ENCODE measurements at places on chromosomes 4 and X.

DNA sequence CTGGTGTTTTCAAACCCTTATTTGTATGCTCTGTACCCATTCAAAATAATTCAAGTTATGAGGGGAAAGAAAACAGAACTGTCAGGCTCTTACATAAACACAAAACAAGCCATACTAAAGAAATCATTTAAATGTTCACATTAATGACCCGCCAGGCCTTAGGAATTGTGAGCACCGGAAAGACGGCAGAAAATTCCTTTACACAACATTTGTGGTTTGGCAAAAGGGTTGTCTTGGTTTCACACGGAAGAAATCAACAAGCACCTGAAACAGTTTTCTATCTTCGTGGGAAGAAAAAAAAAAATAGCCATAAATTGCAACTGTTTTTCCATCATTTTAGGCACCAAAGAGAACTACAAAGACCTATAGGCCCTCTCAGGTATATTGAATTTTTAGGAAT is 188.5 kb upstream of the FTHL17 start:
- no peak for ATAC-seq

DNA sequence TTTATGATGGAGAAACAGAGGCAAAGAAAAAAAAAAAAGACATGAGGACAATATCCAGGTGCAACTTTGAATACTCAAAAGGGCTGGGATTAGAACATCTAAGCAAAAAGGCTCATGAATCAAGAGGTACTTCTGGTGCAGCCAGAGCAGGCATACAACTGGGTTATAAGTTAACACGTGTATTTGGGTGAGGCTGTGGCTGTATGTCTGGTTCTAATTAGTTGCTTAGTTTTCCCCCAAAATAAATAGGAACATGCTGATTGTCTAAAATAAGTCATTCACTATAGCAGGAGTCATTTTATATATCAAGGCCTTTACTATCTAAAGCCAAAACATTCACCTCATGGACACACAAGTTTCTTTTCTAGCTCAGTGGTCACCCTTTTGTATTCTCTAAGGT is 20.2 kb downstream of the NHS start:
- ATAC-seq = no peak

GRCh38 chr4:56215141-56215783 is 172.0 kb downstream of the AASDH start:
- ATAC-seq = peak; percentile 60

GRCh38 chr4:1300466-1301455 is 11.1 kb downstream of the MAEA start:
- no peak for ATAC-seq

- no peak for ATAC-seq
These were observed 7.0 kb downstream of the CD38 start for GRCh38 chr4:15784959-15785634.

- ATAC-seq = no peak
These were observed 61.1 kb upstream of the DCTD start for GRCh38 chr4:182978152-182978827.

DNA sequence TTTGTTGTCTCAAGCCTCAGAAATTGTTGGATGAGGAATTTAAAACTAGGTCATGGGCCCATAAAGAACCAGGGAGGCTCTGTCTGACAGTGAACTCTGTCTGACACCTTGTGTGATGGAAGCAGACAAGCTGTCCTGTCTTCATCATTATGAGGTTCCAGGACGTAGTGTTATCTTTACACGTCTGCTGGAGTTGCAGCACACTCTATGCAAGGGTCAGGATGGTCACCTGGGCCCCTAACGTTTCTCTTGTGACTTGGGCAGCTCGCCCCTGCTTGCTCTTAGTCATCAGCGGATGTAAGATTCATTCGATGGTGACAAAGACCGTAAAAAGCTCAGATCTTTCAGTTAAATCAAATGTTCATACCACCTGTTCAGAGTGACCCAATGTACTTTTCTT is 92.0 kb upstream of the ADGRG2 start:
- ATAC-seq = no peak

DNA sequence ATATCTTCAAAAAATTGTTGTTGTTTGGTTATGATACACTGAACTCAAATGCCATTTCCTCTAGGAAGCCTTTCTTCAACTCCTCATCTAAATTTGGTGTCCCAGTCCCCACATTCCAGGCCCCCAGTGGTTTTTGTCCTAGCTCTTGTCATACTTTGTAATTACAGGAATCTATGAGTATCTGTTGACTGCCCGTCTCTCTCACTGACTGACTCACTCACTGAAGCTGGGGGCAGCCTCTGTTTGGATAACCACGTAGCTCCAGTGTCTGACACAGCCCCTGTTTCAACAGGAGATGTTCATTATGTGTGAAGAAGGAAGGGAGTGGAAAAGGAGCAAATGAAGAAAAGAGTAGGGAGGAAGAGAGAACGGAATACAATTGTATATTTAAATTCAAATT is 284.1 kb upstream of the TENM3 start:
- ATAC-seq = peak; percentile 70

GRCh38 chr4:142974328-142974727 is 128.2 kb upstream of the INPP4B start:
- ATAC-seq = peak; percentile 16

GRCh38 chrX:13396924-13397323 is 77.1 kb upstream of the ATXN3L start:
- no peak for ATAC-seq

DNA sequence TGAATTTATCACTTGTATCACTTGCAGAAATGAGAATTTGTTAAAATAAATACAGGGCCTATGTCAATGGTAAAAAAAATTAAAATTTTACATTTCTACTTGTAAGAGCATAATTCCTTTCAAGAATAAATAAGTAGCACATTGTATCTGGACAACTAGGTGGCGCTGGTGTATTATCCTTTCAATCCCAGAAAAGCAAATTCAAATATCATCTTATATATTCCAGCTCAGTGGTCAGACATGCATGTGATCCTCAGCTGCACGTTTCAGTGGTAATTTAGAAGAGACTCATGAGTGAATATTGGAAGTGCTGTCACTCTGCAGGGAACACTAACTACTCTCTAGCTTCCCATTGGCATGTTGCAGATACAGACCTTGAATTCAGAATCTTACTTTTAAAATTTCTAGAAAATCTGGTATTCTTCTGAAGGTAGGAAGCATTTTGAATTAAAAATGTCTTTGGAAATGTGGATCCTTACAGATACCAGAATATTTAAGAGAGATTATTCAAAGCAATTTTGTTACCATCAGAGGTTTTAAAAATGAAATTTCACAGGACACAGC is 1414.7 kb upstream of the TENM3 start:
- ATAC-seq = peak; percentile 77

GRCh38 chrX:104522386-104522785 is 43.6 kb upstream of the IL1RAPL2 start:
- ATAC-seq = no peak

DNA sequence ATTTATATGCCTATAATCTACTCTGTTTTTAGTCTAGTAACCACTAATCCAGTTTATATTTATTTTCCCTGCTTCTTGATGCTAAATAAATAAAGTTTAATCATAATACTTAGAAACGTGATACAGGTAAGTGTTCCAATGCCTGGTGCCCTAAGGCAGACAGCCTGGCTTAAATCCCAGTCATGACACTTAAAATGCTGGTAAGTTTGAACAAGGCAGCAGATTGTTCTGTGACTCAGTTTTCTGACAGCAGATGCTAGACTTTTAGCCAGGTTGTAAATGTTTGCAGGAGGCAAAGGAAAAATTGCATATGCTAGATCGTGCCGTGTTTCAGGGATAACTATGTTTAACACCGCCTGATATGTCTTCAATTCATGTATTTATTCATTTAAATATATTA is 2661.6 kb downstream of the PCDH7 start:
- no peak for ATAC-seq

- no peak for ATAC-seq
These were observed 34.9 kb upstream of the IL1RAPL1 start for GRCh38 chrX:28552322-28552721.

- ATAC-seq = no peak
These were observed 71.6 kb upstream of the MAB21L2 start for GRCh38 chr4:150510176-150510865.

- no peak for ATAC-seq
These were observed 108.3 kb downstream of the NLGN4X start for GRCh38 chrX:6120329-6120728.

GRCh38 chr4:14602206-14602605 is 400.1 kb upstream of the CPEB2 start:
- no peak for ATAC-seq

DNA sequence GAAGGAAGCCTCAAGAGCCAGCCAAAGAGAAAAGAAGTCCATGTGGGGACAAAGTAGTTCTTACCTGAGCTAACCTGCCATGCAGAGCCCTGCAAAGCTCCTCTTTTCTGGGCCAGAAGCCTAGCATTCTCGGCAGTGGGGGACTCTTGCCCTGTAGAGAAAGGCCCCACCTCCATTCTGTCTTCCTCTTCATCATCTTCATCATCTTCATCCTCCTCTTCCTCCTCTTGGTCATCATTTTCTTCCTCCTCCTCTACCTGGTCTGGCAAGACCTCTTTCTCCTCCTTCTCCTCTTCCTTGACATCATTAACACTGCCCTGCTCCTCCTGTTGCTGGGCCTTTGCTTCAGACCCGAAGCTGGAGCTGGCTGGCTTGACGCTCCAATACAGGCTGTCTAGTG is 16.7 kb downstream of the LAS1L start:
- no peak for ATAC-seq

DNA sequence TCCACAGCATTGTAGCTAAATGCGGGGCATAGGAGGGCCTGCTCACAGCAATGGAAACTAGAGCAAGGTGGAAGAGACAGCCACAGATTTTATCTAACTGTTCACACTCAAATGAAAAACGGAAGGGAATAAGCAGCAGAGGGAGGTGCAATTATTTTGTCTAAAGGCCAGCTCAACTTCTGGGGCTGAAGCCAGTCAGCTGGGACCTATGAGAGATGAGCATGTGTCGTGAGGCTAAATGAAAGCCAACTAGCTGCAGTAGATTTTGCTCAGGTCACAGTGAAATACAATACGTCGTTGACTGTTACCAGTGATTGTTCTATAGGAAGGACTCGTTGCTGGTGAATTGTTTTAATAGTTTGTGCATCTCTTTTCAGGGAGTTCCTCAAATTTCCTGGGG is 26.4 kb upstream of the FGFBP2 start:
- no peak for ATAC-seq

GRCh38 chrX:9677098-9677739 is 88.4 kb downstream of the GPR143 start:
- no peak for ATAC-seq

DNA sequence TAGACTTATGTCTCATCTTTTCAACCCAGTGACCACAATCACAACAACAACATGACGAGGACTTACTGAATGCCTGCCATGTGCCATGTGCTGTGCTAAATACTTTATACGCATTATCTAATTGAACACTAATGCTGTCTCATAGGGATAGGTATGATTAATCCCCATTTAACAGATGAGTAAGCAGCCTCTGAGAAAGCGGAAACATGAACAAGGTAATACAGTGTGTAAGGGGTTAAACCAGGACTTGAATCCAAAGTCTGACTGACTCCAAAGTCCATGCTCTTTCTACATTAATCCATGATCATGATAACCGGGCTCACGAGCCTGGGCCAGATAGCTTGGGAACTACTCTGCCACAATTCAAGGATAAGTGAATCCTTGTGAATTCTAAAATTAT is 105.3 kb upstream of the MBNL3 start:
- ATAC-seq = no peak

DNA sequence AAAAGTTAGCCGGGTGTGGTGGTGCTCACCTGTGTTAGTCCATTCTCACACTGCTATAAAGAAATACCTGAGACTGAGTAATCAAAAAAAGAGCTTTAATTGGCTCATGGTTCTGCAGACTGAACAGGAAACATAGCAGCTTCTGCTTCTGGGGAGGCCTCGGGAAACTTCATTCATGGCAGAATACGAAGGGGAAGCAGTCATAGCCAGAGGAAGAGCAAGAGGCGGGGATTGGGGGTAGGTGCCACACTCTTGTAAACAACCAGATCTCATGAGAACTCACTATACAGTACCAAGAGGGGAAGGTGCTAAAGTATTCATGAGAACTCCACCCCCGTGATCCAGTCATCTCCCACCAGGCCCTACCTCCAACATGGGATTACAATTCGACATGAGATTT is 64.1 kb downstream of the BEND4 start:
- ATAC-seq = no peak

GRCh38 chr4:122930862-122931261 is 8.5 kb upstream of the NUDT6 start:
- ATAC-seq = no peak

GRCh38 chr4:2484993-2485392 is 16.1 kb downstream of the RNF4 start:
- no peak for ATAC-seq

GRCh38 chr4:182578402-182578801 is 335.2 kb downstream of the TENM3 start:
- peak; percentile 57 for ATAC-seq

Measured in motor neuron (in vitro differentiated cells).